Pancreas (tissue), 10 donors: ENCODE measurements at places on chromosomes 7 and 10.

DNA sequence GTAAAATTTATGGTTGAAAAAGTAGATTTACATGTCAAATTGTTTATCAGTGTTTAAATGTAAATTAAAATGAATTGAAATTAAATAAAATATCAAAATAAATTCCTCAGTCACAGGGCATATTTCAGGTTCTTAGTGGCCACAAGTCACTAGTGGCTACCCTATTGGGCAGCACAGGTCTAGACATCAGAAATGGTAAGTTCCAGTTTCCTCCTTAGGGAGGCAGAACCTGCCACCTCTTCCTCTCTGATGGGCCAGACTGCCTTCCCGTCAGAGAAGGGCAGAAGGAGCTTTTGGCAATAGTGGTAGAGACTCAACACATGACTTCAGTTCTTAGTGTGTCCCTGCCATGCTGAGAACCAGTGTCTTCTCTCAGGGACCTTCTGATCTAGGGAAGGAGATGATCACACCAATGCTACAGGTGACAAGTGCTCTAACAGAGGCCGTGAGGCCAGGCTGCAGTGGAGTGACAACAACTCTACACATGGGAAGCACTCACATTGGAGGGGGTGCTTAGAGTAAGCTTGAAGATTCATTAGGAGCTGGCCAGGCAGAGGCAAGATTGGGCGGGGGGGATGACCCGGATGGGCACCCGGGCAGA, 14.4 kb upstream of the PCBD1 start:
- DNase-seq: no peak

GRCh38 chr7:93945083-93945482, 23.5 kb downstream of the GNG11 start:
- no peak for DNase-seq

- no peak for DNase-seq
These were observed 201.7 kb upstream of the ADARB2 start for GRCh38 chr10:1939016-1939415.

GRCh38 chr7:137992550-137993394, 9.1 kb downstream of the CREB3L2 start:
- DNase-seq: no peak

GRCh38 chr7:23021596-23021995, 7.7 kb upstream of the HYCC1 start:
- DNase-seq: no peak

- no peak for DNase-seq
These were observed 76.2 kb downstream of the WDR11 start for GRCh38 chr10:120927352-120927751.

GRCh38 chr7:44142028-44142427, 896 bp upstream of the MYL7 start:
- no peak for DNase-seq

- DNase-seq: no peak
These were observed 15.0 kb upstream of the MCM10 start for GRCh38 chr10:13146379-13146778.

- no peak for DNase-seq
These were observed 68.2 kb downstream of the PFKFB3 start for GRCh38 chr10:6270951-6271350.

DNA sequence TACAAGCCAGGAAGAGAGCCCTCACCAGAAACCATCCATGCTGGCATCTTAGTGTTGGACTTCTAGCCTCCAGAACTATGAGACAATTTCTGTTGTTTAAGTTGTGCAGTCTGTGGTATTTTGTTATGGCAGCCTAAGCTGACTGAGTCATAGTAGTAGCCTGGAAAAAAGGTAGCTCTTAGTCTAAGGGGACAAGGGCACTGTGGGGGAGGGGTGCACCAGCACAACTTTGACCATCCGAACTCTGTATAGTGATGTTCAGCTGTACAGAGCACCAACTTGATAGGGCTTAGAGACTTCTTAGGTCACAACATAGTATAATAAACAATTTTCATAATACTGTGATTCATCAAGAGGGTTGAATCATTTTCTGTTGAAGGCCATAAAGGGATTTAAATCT, 14.3 kb downstream of the EIF4EBP2 start:
- no peak for DNase-seq

GRCh38 chr7:150406567-150407421, 27.7 kb downstream of the ZNF775 start:
- no peak for DNase-seq

- DNase-seq: no peak
These were observed 147.7 kb upstream of the SLC26A5 start for GRCh38 chr7:103593691-103594090.
